Spleen (tissue), 13 donors: ENCODE measurements at places on chromosomes 6 and 20. TPM values are rescaled to one million over a fixed set of nuclear protein-coding genes. Genes with fewer than 3 reads are reported as not detected.

DNA sequence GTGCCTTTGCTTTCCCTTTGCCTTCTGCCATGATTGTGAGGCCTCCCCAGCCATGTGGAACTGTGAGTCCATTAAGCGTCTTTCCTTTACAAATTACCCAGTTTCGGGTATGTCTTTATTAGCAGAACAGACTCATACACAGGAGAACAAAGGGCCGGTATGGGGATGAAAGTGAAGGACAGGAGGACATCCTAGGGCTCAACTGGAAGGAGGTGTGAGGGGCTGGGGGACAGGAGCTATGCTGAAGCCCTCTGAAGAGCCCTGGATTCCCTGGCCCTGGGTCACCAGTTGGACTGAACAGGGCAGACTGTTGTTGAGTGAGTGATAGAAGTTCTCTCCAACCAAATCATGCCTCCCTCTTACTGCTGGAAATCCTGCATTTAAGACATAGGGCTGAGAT, 105.8 kb downstream of the SCML4 start:
- DNase-seq: no peak

- DNase-seq: no peak
These were observed 167.9 kb upstream of the KCNG1 start for GRCh38 chr20:51190783-51191180.

GRCh38 chr6:47897247-47897646, 115.4 kb downstream of the OPN5 start:
- no peak for DNase-seq

DNA sequence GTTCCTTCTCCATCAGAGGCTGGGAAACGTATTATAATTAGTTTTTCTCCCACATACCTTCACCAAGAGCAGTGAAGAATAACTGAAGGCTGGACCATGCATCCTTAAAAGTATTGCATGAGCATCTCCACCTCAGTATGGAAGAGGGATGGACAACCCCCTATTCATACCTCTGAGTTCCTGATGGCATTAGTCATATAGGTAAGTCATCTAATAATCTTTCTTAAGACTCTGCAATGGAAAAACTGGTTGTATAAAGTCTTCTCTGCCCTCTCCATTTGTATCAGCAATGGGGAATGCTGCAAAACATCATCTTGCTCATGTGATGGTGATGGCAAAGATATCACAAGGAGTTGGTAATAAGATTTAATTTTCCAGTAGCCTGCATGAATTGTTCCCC, 24.5 kb downstream of the PGM3 start:
- no peak for DNase-seq

GRCh38 chr6:12313992-12314589, 23.9 kb downstream of the EDN1 start:
- DNase-seq: peak; percentile 43

DNA sequence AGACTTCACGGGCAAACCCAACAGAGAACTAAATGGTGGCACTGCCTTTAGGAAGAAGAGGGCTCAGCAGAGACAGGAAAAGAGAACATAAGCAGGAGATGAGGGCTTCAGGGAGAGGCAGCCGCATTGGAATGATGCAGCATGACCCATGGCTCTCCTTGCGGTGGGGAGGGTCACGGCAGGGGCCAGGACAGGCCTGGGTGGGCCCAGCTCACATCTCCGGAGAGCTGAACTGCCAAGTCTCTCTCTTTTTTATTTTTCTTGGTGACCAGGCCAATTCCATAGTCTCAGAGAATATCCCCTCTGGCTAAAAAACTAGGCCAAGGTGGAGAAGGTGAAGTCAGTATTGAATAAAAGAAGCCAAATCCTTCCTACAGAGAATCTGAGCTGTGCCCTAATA, 77.5 kb upstream of the TRAF3IP2 start:
- no peak for DNase-seq

GRCh38 chr20:41213150-41213820, 75.9 kb downstream of the PLCG1 start:
- DNase-seq: no peak

- no peak for DNase-seq
These were observed 29.0 kb downstream of the CHMP4B start for GRCh38 chr20:33840160-33840559.

- DNase-seq: no peak
These were observed 90.1 kb downstream of the FOXO3 start for GRCh38 chr6:108650781-108651180.

DNA sequence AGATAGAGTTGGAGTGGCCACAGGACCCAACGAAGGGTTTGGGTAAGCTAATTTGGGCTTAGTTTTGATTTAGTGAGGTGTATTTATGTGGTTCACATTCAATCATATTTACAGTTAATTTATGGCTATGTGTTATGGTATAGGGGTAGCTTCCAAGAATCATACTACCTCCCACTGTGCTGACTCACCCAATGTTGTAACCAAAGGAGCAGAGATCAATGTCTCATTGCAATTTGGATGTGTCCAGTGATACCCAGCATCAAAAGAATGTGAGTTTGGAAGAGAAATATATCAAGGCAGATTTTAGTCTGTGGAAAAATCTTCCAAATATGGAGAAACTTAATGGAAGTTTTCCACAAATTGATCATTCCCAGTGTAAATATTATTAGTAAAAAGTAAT, 25.3 kb upstream of the SMIM8 start:
- no peak for DNase-seq

- DNase-seq: no peak
These were observed 27.6 kb downstream of the BCKDHB start for GRCh38 chr6:80134065-80134464.

DNA sequence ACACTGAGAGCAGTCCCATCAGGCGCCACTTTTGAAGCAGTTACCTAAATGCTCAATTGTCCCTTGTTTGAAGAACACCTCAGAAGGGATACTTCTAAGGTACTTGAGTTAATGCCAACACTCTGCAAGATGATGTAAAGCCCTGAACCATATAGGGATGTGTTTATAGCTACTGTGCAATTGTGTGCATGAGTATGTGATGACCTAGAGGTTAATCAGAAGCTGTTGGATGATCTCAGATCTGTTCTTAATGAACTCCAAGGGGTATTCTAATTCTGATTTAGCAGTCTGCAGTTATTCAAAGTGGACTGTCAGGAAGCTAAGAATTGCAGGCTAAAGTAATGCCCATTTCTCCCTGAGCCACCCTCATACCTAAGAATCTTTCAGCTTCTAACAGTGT, 158.3 kb downstream of the TMEM242 start:
- no peak for DNase-seq

- no peak for DNase-seq
These were observed 1.6 kb downstream of the PXDC1 start for GRCh38 chr6:3749977-3750316.

- DNase-seq: no peak
These were observed 15.3 kb downstream of the PMEPA1 start for GRCh38 chr20:57694481-57694880.

- DNase-seq: no peak
These were observed 77.3 kb downstream of the CD40 start for GRCh38 chr20:46195264-46196036.

DNA sequence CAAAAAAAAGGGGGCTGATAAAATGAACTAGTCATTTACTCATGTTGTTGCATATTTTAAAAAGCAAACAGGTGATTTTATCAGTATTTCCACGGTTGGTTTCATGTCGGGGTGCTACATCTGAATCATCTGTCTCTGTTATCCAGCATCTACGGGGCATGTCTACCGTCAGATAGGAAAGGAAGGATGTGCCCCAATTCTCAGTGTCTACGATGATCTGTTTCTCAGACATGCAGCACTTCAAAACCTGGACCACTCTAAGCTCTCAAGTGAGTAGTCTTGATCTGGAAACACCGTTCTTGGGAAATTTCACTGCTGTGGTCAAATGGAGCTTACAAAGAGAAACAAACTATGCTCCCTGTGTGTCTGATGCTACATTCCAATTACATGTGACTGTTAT, 240.3 kb upstream of the TAB2 start:
- no peak for DNase-seq

DNA sequence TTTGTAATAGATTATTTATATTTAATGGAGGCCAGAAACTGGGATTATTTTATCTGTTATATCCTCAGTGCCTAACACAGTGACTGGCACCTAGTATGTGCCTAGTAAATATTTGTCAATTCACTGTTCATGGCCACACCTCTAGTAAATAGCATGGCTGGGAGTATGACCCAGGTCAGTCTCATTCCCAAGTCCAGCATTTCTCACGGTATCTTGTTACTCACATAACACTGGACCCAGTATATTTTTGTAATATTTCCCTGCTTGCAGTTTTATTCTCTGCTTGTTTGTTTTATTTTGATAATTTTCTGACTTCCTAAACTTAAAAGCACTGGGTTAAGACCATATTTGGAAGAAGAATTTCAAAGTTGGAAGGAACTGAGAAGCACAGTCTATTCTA, 47.7 kb downstream of the CTNNBL1 start:
- no peak for DNase-seq

DNA sequence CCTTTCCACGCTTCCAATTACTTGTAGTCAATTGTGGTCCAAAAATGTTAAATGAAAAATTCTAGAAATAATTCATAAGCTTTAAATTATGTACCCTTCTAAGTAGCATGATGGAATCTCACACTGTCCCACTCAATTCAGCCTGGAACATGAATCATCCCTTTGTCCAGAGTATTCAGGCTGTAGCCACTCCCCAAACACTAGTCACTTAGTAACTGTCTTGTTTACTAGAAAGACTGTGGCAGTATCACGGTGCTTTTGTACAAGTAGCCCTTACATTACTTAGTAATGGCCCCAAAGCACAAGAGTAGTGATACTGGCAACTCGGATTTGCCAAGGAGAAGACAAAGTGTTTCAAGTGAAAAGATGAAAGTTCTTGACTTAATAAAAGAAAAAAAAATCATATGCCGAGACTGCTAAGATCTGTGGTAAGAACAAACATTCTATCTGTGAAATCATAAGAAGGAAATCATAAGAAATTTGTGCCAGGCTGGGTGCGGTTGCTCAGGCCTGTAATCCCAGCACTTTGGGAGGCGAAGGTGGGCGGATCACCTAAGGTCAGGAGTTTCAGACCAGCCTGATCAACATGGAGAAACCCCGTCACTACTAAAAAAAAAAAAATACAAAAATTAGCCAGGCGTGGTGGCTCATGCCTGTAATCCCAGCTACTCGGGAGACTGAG, 168.5 kb upstream of the SIM1 start:
- no peak for DNase-seq

DNA sequence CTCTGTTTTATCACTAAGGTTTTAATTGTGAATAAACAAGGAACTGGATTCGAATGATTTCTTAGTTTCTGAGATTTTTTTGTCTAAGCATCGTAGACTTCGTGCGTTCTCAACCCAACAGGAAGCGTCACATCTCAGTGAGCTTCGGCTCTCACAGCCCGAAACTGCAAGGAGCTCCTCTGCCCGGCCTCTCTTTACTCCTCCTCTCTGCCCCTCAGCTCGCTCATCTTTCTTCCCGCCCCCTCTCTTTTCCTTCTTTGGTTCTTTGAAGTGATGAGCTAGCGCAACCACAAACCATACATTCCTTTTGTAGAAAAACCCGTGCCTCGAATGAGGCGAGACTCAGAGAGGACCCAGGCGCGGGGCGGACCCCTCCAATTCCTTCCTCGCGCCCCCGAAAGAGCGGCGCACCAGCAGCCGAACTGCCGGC, 480 bp upstream of the NT5E start:
- DNase-seq: peak; percentile 84

GRCh38 chr20:25077610-25078169, 4.3 kb downstream of the VSX1 start:
- peak; percentile 82 for DNase-seq

- DNase-seq: no peak
These were observed 268.8 kb downstream of the CENPW start for GRCh38 chr6:126608681-126609080.

GRCh38 chr20:45780159-45780558, 11.5 kb downstream of the WFDC3 start:
- no peak for DNase-seq

DNA sequence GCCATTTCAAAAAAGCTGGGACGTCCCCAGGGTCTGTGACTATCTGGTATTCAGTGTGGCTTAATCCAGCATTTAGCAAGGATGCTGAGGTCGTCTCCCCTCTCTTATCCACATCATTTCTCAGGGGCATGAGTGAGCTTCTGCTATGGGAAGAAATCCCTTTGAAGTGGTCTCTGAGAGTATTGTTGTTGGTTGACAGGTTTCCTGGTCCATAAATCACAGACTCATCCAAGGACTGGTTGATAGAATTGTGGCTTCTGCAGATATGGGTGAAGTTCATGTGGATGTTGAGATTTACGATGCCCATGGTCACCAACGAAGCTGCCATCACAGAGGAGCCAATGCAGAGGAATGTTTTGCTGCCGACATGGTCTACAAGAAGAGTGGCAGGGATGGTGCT, 24.0 kb downstream of the SLC2A12 start:
- DNase-seq: no peak

- DNase-seq: no peak
These were observed 28.5 kb downstream of the SLX4IP start for GRCh38 chr20:10463622-10464021.

GRCh38 chr6:12957321-12958051, 240.9 kb downstream of the PHACTR1 start:
- DNase-seq: peak; percentile 79

GRCh38 chr6:125995972-125996580, 9.7 kb downstream of the TRMT11 start:
- peak; percentile 90 for DNase-seq

- DNase-seq: no peak
These were observed 77.2 kb downstream of the BACH2 start for GRCh38 chr6:90219209-90219985.

ID1 gene
- total RNA-seq: 222 TPM

OTOR gene
- total RNA-seq: not detected

ARFGEF3 gene
- total RNA-seq: 3.1 TPM

PDE7B gene
- 4.6 TPM for total RNA-seq

SLC44A4 gene
- total RNA-seq: 3.3 TPM

MUC21 gene
- total RNA-seq: not detected

HLA-DRA gene
- total RNA-seq: 2,096 TPM

C6orf141 gene
- total RNA-seq: not detected

HLA-DRB1 gene
- 365 TPM for total RNA-seq

EDN3 gene
- total RNA-seq: 1.6 TPM

TFAP2A gene
- not detected for total RNA-seq

COL19A1 gene
- total RNA-seq: 11.1 TPM

NFKBIL1 gene
- 11.0 TPM for total RNA-seq

THBD gene
- 54.9 TPM for total RNA-seq

ALDH8A1 gene
- 1.5 TPM for total RNA-seq

TSPO2 gene
- not detected for total RNA-seq

KCNB1 gene
- 0.60 TPM for total RNA-seq

CFAP61 gene
- not detected for total RNA-seq

NR2E1 gene
- not detected for total RNA-seq

WFDC5 gene
- total RNA-seq: not detected

CNPY3 gene
- 115 TPM for total RNA-seq

RAET1L gene
- total RNA-seq: not detected

NCOA7 gene
- 84.3 TPM for total RNA-seq

TREML1 gene
- 11.4 TPM for total RNA-seq

TNF gene
- total RNA-seq: 11.0 TPM
